ENCODE measurements at places on chromosomes 12 and 14. TPM values are rescaled to one million over a fixed set of nuclear protein-coding genes. Genes with fewer than 3 reads are reported as not detected.
A peak's percentile ranks its signal among the peaks of the same experiment; 100 is the strongest.

STXBP6 gene
- total RNA-seq = 14.3 TPM

- peaks cover 18% of the 10 kb centered on the region for H3K4me1 ChIP-seq
- DNase-seq = no peak
- H3K36me3 ChIP-seq = peaks cover 6% of the 10 kb centered on the region
- peak overlapping the region; percentile 75 for H3K27ac ChIP-seq
- no peak overlapping the region for H3K4me3 ChIP-seq
Measured at GRCh38 chr12:53677016-53677799, 1.3 kb upstream of the ATP5MC2 start.

KCNJ8 gene
- total RNA-seq = 13.9 TPM

- H3K36me3 ChIP-seq = peaks cover 33% of the 10 kb centered on the region
- H3K4me1 ChIP-seq = no peaks in the 10 kb centered on the region
- no peaks in the 10 kb centered on the region for H3K27me3 ChIP-seq
- H3K27ac ChIP-seq = no peak overlapping the region
- DNase-seq = peak; percentile 41
Measured at GRCh38 chr12:108542320-108542719, 18.7 kb downstream of the SART3 start.

DNA sequence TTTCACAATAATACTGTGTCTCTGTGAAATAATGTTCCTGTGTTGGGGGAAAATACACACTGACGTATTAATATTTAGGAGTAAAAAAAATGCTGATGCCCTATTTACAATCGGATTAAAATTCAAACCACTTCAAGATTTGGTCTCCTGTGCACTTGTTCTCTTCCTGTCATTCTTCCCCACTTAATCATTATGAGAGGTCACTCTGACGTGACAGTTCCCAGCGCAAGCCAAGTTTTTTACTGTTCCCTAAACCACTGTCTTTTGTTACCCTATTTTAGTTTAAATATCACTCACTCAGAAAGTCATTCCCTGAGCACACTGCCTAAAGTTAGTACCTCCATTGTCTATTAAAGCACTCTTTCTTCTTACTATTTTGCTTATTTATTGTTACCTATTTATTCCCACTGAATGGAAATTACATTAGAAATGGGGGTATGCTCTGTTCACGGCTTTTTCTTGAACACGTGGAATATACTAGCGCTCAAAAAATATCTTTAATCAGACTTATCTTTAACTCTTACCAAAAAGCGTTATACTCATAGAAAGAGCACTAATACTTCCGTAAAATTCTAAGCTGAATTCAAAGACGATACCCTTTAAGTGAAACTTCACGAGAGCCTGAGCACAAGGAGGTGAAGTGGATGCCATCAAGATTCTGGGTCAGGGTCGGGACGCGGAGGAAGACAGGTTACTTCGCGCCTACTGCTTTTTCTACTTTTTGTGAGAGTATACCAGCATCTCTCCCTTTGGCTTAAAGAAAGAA is 670 bp upstream of the PSMA3 start:
- peak overlapping the region; percentile 63 for H3K27ac ChIP-seq
- no peaks in the 10 kb centered on the region for H3K36me3 ChIP-seq
- H3K27me3 ChIP-seq = no peaks in the 10 kb centered on the region
- H3K4me3 ChIP-seq = peak overlapping the region; percentile 75
- H3K4me1 ChIP-seq = no peaks in the 10 kb centered on the region

SIX6 gene
- total RNA-seq = not detected

DNA sequence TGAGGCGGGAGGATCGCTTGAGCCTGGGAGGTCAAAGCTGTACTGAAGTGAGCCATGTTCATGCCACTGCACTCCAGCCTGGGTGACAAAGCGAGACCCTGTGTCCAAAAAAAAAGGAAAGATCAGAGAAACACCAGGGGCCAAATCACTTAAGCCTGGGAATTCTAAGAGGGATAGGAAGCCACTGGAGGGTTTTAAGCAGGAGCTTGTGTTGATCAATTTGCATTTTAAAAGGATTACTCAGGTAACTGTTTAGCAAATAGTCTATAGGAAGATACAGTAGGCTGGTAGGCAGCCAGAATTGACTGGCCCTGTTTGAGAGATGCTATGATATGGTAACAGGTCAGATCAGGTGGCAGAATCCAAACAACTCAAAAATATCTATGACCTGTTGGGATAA is 162.7 kb downstream of the SPTSSA start:
- H3K4me3 ChIP-seq = no peak overlapping the region
- DNase-seq = no peak
- no peak overlapping the region for H3K27ac ChIP-seq
- no peaks in the 10 kb centered on the region for H3K27me3 ChIP-seq

GRCh38 chr14:42994051-42994736 is 1387.5 kb downstream of the LRFN5 start:
- H3K4me1 ChIP-seq = no peaks in the 10 kb centered on the region
- H3K27me3 ChIP-seq = no peaks in the 10 kb centered on the region
- no peak overlapping the region for H3K4me3 ChIP-seq
- peak; percentile 79 for DNase-seq
- no peak overlapping the region for H3K27ac ChIP-seq

DNA sequence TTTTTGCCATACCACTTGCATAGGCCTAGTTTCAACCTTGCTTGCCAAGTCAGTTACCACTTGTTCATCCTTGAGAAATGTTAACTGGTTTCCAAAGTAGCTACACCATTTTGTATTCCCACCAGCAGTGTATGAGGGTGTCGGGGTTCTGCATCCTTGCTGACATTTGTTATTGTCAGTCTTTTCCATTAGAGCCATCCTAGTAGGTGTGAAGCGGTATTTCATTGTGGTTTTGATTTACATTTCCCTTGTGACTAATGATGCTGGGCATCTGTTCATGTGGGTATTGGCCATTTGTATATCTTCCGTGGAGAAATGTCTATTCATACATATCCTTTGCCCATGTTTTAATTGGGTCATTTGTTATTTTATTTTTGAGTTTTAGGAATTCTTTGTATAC is 27.6 kb upstream of the GALNT16 start:
- no peaks in the 10 kb centered on the region for H3K27me3 ChIP-seq
- DNase-seq = no peak
- no peak overlapping the region for H3K4me3 ChIP-seq
- H3K4me1 ChIP-seq = no peaks in the 10 kb centered on the region
- no peak overlapping the region for H3K27ac ChIP-seq
- H3K36me3 ChIP-seq = peaks cover 21% of the 10 kb centered on the region

KIF26A gene
- total RNA-seq = not detected

ZDHHC22 gene
- not detected for total RNA-seq

DNA sequence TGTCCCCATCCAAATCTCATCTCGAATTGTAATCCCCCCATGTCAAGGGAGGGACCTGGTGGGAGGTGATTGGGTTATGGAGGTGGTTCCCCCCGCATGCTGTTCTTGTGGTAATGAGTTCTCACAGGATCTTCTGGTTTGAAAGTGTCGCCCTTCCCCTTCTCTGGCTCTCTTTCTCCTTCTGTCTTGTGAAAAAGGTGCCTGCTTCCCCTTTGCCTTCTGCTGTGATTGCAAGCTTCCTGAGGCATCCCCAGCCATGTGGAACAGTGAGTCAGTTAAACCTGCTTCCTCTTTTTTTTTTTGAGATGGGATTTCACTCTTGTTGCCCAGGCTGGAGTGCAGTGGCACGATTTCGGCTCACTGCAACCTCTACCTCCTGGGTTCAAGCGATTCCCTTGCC is 104.0 kb downstream of the CCDC91 start:
- H3K27me3 ChIP-seq = no peaks in the 10 kb centered on the region
- H3K4me3 ChIP-seq = no peak overlapping the region
- H3K36me3 ChIP-seq = no peaks in the 10 kb centered on the region
- no peak for DNase-seq
